ENCODE measurements at places on chromosomes 1 and 21.

DNA sequence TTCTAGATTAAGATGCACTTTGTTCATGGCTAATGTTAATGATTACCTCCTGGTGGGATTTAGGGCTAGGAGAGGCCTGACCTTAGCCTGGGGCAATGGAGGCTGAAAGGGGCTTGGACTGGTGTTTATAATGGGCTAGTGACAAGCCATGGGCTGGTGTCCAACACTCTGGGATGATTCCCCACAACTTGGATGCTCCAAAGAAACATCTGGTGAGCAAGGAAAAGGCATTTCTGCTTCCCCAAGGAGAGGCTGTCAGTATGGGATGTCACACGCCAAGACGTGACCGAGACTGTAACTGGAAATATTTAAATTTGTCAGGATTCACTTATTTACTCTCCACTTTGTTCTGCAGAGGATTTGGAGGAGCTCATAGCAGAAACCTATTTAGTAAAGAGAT is 45.2 kb downstream of the PTPRU start:
- DNase-seq: no peak

GRCh38 chr1:201346337-201346939 is 31.0 kb downstream of the TNNT2 start:
- no peak for DNase-seq

GRCh38 chr1:78291418-78291817 is 199.4 kb upstream of the PTGFR start:
- no peak for DNase-seq

- no peak for DNase-seq
These were observed 998.6 kb upstream of the NCAM2 start for GRCh38 chr21:19999369-20000272.

- no peak for DNase-seq
These were observed 11.3 kb downstream of the LDLRAD2 start for GRCh38 chr1:21823206-21823979.

- DNase-seq: no peak
These were observed 1.4 kb downstream of the EVA1C start for GRCh38 chr21:32413697-32414578.
